ENCODE measurements at places on chromosomes 5 and 9.
A peak's percentile ranks its signal among the peaks of the same experiment; 100 is the strongest.

- peak; percentile 29 for DNase-seq
These were observed 101.1 kb upstream of the DAP start for GRCh38 chr5:10862085-10862484.

- DNase-seq, result no peak
These were observed 88.7 kb downstream of the UGCG start for GRCh38 chr9:111985315-111985714.

GRCh38 chr5:109905906-109906305 is 216.2 kb downstream of the MAN2A1 start:
- no peak for DNase-seq

DNA sequence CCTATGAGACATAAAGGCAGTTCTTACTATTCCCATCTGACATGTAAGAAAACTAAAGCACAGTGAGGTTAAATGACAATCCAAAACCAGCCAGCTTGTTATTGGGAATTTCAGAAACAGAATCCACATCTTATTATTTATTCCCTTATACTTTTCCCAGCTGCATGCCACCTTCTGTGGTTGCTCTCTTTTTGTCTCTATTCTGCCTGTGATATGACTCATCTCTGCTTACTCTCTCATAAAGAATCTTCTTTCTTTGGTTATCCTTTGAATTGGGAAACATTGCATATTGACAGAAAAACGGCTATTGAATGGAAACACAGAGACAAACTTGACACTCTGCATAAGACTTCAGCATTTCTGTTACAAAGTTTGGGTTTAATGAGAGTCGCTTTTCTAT is 183.2 kb downstream of the TLR4 start:
- no peak for DNase-seq

GRCh38 chr9:20200991-20201431 is 412.2 kb upstream of the SLC24A2 start:
- DNase-seq, result no peak

- no peak for DNase-seq
These were observed 16.0 kb downstream of the TERT start for GRCh38 chr5:1278656-1279442.

GRCh38 chr5:2142456-2142954 is 259.8 kb upstream of the IRX4 start:
- DNase-seq, result no peak

- no peak for DNase-seq
These were observed 476.1 kb upstream of the PTPRD start for GRCh38 chr9:11088821-11089374.

DNA sequence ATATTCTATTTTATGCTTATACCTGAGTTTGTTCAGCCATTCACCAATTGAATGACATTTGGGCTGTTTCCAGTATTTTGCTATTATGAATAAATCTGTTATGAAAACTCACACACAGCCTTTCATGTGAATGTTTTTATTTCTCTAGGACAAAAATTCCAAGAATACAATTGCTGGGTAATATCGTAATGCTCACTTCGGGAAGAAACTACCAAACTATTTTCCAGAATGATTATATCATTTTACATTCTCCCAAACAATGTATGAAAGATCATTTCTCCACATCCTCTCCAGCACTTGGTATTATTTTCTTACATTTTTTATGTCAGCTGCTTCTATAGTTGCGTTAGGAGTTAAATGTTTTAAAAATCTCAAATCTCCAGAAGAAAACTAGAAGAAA is 58.3 kb upstream of the LHFPL2 start:
- no peak for DNase-seq

GRCh38 chr5:112374356-112374755 is 44.7 kb downstream of the EPB41L4A start:
- DNase-seq, result no peak

DNA sequence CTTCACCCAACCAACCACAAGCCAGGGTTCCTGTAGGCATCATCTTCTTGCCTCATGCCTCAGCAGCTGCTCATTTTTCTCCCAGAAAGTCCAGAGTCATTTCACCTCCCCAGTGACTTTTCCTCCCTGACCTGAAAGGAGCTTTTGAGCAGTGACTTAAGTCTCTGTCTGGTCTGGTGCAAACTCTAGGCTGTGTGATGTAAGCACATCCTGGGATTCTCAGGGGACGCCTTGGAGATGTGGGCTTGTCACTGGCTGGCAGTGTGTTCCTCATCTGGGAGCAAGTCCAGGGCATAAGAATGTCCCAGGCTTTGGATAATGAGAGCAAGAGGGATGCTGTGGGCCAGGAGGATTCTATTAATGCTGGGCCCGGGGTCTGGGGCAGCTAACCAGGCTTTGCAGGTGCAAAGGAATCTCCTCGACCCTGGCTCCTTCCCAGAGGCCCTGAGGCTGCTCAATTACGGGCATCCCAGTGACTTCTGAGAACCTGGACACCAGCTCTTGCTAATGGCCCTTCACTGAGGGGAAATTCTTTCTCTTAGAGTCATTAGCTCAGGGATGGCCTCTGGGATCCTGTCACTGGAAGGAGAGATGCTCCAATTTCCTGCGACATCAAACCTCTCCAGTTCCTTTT is 211.0 kb upstream of the PANK3 start:
- DNase-seq, result peak; percentile 59
